ENCODE measurements at places on chromosomes 11 and 22.
A peak's percentile ranks its signal among the peaks of the same experiment; 100 is the strongest.

GRCh38 chr22:46376908-46377524 is 41.5 kb downstream of the TRMU start:
- no peak for DNase-seq

DNA sequence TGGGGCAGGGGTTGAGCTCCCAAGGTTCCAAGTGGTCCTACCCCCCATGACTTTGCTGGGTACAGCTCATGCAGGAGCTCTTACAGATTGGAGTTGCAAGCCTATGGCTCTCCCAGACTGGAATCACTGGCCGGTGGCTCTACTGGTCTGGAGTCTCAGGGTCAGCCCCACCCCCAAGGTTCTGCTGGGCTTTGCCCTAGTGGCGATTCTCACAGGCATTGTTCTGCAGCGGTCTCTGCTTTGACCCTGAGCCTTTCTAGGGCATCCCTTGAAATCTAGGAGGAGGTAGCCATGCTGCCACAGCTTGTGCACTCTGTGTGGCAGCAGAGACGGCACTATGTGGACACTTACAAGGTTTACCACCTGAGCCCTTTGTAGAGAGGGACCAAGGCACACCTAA is 49.3 kb upstream of the HMGXB4 start:
- DNase-seq = no peak

- no peak for DNase-seq
Measured at GRCh38 chr11:13358596-13359270, 81.1 kb downstream of the BMAL1 start.

DNA sequence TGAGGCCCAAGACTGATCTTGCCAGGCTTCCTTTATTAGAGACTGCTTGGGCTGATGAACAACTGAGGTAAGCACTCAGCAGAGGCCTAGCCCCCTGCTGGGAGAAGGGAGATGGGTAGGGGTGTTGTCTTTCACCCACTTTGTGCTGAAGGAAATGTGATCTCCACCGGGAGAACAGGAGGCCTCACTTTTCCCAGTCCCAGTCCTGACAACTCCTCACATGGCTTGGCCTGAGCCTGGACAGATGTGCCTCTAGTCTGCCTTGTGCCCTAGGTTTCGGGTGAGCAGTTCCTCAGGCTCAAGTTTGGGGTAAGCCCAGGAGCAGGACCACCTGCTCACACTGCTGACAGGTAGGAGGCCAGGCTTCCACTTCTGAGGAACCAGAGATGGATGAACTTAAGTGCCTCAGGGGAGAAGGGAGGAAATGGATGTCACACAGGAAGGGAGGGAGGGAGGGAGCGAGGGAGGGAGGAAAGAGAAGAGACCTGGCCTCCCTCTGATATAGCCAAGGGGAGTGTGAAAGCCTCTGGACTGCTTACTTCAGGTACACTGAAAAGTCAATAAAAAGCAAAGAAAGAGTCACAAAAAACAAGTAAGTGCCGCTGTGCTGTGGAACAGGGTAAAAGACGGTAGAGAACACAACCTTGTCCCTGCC is 8.1 kb downstream of the CLPB start:
- DNase-seq = no peak

- peak; percentile 69 for DNase-seq
Measured at GRCh38 chr11:120235024-120235628, 4.8 kb upstream of the POU2F3 start.

DNA sequence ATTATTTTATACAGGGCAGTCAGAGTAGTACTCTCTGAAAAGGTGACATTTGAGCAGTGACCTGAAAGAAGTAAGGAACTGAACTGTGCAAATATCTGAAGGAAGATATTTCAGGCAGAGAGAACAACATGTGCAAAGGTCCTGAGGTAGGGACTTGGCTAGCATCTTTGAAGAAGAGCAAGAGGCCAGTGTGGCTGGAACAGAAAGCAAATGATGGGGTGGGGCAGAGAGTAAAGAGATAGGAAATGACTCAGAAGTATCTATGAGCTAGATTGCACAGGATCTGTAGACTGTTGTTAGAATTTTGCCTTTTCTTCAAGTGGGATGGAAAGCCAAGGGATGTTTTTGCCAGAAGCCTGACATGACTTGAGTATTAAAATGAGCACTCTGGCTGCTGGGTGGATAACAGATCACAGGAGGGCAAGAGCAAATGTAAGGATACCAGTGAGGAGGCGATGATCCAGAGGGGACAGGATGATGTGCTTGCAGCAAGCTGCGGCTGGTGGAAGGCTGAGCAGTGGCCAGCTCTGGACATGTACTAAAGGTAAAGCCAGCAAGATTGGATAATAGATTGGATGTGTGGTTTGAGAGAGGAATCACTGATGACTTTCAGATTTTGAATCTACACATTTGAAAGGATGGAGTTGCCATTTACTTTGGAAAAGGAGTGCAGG is 33.2 kb upstream of the TTC12 start:
- no peak for DNase-seq

DNA sequence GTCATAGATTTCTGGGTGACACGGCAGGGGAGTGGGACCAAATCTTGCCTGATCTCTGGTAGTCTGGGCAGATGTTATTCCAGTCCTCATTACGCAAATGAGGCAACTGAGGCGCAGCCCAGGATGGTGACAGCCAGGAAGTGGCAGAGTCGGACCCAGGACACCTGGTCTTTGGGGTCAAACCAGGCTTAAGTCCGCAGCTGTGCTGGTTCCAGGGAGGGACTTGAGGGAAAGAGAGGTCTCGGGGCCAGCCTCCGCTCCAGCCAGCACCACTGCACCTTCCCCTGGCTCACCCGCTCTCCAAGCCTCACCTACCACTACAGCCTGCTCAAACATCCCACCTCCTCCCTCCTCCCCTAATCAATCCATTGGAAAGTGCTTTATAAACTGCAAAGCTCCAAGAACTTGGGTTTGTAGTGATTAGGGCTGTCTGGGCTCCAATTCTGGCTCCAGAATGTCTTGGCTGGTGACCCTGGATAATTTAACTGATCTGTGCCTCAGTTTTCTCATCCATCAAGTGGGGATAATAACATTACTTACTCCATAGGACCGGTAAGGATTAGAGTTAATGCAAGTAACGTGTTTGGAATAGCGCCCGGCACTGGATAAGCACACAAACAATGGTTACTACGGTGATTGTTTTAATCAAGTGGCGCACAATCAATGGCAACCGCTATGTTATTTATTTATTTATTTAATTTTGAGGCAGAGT is 526 bp upstream of the PNPLA5 start:
- no peak for DNase-seq

DNA sequence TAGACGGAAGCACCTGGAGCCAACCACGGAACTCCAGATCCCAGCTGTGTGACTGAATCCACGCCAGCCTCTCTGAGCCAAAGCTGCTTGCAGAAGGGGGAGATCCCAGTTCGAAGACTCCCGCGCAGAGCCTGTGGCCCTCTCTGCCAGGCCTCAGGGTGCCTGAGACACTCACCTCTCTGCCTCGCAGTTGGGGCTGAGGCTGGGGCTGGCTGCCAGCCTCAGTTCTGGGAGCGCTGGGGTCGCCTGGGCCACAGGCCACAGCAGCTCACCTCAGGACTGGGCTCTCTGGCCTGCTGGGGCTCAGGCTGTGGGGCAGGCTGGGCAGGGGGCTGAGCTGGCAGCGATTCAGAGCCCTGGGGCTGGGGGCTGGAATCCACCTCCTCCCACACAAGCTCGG is 8.2 kb upstream of the IGF2 start:
- no peak for DNase-seq

DNA sequence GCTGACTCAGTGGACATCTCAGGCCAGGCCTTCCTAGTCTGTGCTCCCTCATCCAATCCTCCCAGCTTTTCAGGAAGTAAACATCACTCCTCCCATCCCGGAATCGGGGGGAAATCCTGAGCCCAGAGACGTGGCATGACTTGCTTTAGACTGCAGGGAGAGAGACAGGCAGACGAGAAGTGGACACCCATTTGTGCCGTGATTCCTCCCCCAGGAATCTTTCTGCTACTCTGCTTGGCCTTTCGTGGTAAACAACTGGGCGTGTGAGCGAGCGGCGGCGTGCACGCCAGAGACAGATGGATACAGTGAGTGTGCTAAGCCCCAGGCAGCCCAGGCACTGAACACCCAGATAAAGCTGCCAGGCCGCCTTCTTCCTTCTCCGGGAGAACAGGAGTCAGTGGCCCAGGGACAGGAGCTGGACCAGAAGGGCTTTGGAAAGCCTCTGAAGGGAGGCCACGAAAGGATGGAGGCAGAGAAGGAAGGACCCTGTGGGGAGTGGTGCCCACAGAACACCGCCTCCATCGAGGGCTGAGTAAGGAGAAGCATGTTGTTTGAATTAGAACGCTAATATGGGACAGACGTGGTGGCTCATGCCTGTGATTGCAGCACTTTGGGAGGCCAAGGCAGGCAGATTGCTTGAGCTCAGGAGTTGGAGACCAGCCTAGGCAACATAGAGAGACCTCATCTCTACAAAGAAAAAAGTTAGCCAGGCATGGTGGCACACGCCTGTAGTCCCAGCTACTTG is 53.0 kb upstream of the PRR5 start:
- DNase-seq = no peak

DNA sequence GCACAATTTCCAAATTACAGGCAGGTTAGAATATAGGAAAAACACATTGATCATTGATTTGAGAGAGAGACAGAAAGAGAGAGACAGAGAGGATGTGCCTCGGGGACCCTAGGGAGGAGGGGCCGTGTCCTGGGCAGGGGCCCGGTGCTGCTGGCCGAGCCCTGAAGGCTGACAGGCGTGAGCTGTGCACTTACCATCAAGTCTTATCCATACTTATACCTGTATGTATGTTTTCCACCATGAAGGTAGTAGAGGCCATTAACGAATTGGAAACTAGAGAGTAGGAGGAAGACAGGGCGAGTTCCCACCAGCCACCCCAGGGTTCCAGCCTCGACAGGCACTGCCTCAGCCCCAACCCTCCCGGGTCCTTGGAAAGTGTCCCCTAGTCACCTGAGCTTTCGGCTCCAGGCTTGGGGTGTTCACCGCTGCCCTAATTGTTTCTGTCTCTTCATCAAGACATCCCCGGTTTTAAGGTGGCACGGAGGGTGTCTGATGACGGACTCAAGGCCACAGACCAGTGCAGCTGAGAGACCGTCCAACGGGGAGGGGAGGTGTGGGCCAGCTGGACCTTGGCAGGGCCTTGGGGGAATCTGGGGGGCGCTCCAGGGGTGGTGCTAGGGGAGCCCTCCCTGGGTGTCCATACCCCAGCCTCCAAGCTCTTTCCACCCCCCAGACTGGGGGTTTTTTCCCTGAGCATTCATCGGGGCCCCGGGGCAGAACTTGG is 431.3 kb downstream of the TBC1D22A start:
- no peak for DNase-seq

- DNase-seq = no peak
Measured at GRCh38 chr11:102513869-102514268, 16.7 kb downstream of the MMP7 start.

DNA sequence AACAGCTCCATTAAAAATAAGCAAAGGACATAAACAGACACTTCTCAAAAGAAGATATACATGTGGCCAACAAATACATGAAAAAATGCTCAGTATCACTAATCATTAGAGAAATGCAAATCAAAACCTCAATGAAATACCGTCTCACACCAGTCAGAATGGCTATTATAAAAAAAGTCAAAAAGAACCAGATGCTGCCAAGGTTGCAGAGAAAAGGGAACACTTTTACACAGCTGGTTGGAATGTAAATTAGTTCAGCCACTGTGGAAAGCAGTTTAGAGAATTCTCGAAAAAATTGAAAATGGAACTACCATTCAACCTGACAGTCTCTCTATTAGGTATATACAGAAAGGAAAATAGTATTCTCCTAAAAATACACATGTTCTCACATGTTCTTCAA is 102.4 kb upstream of the FIBIN start:
- DNase-seq = no peak

- DNase-seq = no peak
Measured at GRCh38 chr22:23684561-23685031, 6.2 kb upstream of the RGL4 start.

GRCh38 chr22:49979587-49980264 is 19.2 kb downstream of the PIM3 start:
- no peak for DNase-seq

GRCh38 chr11:120516461-120517389 is 5.2 kb downstream of the GRIK4 start:
- DNase-seq = no peak

GRCh38 chr11:110035357-110035756 is 57.8 kb upstream of the ZC3H12C start:
- DNase-seq = no peak

- DNase-seq = no peak
Measured at GRCh38 chr11:106152824-106153223, 75.4 kb downstream of the AASDHPPT start.

DNA sequence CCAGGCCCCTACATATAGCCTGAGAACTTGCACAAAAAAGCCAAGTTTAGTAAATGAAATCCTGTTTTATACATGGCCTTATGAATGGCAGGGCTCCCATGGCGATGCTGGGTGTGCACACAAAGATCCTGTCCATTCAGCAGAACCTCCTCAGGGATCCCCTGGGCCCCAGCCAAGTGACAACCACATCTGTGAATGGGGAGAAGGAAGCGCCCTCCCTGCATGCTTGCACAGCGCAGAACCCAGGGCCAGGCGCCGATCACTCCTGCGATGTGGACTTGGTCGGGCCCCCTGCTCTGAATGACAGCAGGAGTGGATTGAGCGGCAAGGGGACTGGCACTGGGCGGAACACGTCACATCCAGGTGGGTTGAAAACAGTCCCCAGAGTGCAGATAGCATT is 4.5 kb upstream of the CDC42EP2 start:
- DNase-seq = no peak

GRCh38 chr11:13220148-13220547 is 57.4 kb upstream of the BMAL1 start:
- DNase-seq = no peak
